Peyer's patch (tissue), 4 donors: ENCODE measurements at places on chromosomes 3 and 15. TPM values are rescaled to one million over a fixed set of nuclear protein-coding genes. Genes with fewer than 3 reads are reported as not detected.

DNA sequence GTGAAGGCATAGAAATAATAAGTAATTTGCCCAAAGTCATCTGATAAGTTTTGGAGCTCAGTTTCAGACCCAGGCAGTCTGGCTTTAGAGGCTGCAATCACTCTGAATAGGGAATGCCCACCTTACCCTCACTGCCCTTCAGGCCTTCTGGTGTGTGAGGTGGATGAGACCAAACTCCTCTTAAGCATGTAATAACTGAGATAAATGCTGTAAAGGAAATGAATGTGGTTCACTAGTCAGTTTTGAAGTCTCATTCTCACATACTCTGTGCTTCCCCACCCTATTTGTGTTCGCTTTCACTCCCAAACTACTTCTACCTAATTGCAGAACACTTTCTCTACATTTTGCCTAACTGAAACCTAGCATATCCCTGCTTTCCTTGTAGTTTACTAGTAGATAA, 144.1 kb downstream of the FILIP1L start:
- DNase-seq = no peak

The IL17RD gene
- 5.8 TPM for total RNA-seq

The SQOR gene
- 85.8 TPM for total RNA-seq

The TMEM42 gene
- total RNA-seq = 9.7 TPM

The TRAK1 gene
- total RNA-seq = 139 TPM

GRCh38 chr3:16671690-16672089, 66.5 kb upstream of the DAZL start:
- DNase-seq = no peak

The SKOR1 gene
- total RNA-seq = 5.0 TPM

The CERS3 gene
- not detected for total RNA-seq

The SHF gene
- total RNA-seq = 13.8 TPM

- no peak for DNase-seq
Measured at GRCh38 chr3:139588450-139588849, 48.9 kb upstream of the RBP1 start.

The ARHGEF26 gene
- total RNA-seq = 28.0 TPM

GRCh38 chr3:53813876-53814275, 32.3 kb downstream of the CHDH start:
- DNase-seq = no peak

- no peak for DNase-seq
Measured at GRCh38 chr3:149145974-149146373, 16.5 kb downstream of the HPS3 start.

DNA sequence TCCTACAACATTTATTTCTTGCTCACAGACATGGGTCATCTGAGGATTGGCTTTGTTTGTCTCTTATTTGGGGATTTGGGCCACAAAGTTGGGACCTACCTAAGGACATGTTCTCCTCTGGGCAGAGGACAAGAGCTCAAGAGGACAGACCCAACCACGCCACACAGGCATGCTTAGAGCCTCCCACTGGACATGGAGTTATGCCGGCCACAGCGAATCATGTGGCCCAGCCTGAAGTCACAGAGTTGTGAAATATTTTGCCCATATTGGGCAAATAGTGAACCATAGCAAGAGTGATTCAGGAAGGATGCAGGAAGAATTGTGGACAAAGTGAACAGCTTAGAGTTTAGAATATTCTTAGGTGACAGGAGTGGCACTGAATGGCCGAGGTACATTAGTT, 9.9 kb downstream of the TRAK1 start:
- no peak for DNase-seq

The ZNF385D gene
- total RNA-seq = 2.2 TPM

The SLC2A2 gene
- total RNA-seq = 78.0 TPM

GRCh38 chr3:142211034-142211433, 14.4 kb downstream of the GK5 start:
- no peak for DNase-seq
